ENCODE measurements at places on chromosomes 3 and 15. TPM values are rescaled to one million over a fixed set of nuclear protein-coding genes. Genes with fewer than 3 reads are reported as not detected.

The SPSB4 gene
- 0.13 TPM for polyA plus RNA-seq

DNA sequence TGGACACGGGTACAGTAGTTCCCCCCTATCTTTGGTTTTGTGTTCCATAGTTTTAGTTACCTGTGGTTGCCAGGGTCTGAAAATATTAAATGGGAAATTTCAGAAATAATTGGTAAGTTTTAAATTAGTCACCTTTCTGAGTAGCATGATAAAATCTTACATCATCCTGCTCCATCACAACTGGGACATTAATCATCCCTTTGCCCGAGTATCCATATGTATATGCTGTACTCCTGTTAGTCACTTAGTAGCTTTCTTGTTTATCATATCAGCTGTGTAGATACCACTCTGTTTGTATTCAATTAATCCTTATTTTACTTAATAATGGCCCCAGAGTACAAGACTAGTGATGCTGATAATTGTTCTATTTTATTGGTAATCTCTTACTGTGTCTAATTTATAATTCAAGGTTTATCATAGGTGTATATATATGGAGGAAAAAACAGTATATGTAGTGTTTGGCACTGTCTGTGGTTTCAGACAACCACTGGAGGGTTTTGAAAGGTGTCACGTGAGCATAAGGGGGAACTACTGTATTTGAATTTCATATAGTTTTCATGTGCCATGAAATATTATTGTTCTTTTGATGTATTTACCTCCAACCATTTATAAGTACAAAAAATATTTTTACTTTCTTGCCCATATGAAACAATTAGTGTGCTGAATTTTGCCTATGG is 41.4 kb downstream of the CTDSPL2 start:
- DNase-seq = no peak

DNA sequence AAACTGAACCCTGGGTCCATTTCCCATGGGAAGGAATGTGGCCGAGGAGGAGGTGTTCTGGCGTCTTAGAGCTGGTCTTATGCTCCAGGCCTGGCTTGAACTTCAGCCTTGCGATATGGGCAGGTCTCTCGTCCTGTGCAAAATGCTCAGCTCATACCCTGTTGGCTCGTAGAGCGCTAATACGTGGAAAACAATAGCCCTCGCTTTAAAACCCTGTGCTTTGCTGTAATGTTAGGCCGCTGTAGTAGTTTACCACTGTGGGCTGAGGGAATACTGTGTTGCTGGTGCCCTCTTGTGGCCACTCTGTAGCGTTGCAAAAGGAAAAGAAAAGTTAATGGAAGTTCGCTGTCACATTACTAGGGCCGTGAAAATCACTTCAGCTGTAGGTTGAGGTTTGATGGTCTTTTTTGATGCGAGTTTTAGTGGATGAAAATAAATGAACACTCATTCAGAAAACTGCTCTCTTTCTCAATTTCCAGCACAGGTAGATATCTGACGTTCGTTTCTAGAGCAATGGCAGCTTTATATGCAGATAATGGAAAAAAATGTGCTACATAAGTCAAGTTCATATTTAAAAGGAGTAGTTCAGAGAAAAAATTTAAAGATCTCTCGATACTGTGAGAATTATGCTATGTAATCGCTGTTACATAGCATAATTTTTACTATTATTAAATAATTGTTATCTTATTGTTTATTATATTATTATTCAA is 92.9 kb downstream of the MCTP2 start:
- no peak for DNase-seq

DNA sequence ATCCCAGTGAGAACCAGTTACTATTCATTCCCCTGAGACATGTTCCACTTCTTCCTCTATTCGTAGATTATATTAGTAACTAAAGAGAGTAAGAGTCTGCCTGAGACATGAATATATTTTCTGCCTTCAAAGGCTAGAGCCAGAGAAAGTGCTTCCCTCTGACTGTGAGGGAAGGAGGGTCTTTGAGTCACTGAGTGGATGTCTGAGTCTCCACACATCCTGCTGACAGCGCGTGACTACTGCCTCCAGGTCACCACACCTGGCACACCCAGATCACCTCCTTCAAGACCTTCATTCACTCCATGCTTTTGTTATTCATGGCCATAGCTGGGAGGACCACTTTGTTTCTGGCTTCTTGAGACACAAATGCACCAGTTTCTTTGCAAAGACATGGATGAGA is 135.6 kb downstream of the SOX2 start:
- no peak for DNase-seq

- DNase-seq = no peak
These were observed 9.4 kb upstream of the RPL24 start for GRCh38 chr3:101695779-101696372.

DNA sequence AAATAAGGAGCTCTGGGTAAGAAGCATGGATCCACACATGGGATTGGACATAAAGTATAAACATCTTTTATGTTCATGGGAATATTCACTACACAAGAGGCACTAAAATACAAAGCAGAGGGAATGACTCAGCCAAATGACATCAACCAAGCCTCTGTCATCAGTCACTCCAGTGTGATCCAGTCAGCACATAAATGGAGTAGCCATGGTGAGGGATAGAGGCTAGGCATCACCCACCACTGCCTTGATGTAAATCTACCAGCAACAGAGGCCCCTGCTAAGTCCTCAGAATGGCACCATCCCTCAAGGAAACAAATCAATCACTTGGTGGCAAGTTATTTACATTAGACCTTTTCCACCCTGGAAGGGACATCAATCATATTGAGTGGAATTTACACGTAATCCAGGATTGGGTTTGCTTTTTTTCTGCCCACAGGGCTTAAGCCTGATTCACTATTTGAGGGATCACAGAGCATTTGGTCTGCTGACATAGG is 27.2 kb downstream of the VEPH1 start:
- DNase-seq = no peak

GRCh38 chr15:63107895-63108546 is 13.6 kb upstream of the LACTB start:
- peak; percentile 73 for DNase-seq

The BNC1 gene
- not detected for polyA plus RNA-seq

DNA sequence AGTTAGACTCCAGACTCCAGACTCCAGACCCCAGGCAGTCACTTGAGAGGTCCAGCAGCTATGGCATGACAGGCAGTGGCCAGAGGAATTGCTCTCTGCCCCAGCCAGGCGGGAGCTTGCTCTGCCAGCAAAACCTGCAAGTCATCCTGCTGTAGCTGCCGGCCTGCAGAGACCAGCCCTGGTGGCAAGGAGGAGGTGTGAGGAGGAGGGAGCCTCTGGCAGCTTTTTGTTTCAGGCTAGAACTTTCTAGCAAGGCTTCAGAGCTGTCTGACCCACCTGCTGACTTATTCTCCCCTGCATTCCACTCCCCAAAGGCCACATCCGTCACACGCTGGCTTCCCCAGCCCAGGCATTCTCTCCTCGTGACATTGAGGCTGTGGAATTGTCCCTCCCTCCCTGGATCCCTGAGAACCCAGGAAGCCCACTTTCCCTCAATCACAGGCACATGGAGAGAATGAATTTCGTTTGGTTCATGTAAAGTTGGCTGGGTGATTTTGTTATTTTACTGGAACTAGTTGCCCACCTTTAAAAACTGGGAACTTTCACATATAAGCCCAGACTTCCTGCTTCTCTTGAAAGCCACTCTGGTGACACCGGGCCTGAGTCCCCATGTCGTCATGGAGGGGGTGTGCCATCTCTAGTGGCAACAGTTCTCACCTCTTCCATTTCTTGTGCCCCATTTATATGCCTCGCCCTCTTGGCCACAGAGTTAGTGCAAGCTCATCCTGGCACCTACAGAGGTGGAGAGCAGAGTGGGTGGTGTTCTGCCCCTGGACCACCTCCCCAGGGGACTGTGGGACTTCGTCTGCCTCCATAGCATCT is 82.7 kb downstream of the ABHD5 start:
- DNase-seq = peak; percentile 80

- no peak for DNase-seq
These were observed 335.2 kb upstream of the TRIM42 start for GRCh38 chr3:140342668-140343067.

The PIERCE2 gene
- 6.9 TPM for polyA plus RNA-seq

- DNase-seq = no peak
These were observed 31.3 kb upstream of the EBLN2 start for GRCh38 chr3:73030073-73030597.

DNA sequence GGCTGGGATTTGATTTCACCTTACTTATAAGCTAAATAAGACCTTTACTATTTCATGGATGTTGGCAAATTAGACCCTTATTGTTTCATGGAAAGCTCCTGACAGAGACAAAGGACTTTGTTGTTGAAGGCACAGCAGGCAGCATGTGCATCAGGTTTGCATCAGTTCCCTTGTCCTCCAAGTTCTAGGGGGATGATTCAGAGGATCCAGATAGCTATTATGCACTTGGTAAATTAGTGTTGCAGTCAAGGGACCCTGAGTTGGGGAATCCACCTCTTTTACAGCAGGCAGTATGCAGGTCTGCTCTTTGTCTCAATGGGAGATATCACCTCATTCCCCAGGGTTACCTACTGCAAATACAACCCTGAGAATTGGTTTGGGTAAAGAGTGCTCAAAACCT is 131.4 kb upstream of the IGSF10 start:
- DNase-seq = no peak

DNA sequence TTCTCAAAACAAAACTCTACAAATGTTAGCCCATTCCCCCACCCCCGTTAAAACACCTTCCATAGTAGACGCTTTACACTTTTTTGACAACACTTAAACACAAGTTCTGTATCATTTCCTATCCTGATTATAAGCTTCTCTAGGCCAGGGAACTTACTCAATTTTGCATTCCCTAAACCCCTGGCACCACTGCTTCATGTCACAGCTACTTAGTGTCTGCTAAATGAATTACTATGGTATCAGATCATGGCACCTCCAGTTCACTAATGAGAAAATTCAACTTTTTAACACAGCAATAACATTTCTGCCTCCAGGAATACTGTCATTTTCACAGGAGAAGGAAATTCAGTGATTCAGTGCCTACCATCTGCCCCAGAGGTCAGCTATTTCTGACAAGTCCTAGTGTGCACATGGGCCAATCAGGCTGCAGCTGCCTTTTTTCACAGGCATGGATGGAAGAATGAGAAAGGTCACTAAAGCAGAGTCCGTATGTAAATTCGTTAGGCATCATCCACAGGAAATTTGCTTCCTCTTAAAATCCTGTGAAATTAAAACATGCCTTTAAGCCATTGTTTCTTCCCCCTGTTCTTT is 18.5 kb downstream of the SFMBT1 start:
- no peak for DNase-seq

- no peak for DNase-seq
These were observed 61.5 kb downstream of the SLCO2A1 start for GRCh38 chr3:133967992-133968892.

DNA sequence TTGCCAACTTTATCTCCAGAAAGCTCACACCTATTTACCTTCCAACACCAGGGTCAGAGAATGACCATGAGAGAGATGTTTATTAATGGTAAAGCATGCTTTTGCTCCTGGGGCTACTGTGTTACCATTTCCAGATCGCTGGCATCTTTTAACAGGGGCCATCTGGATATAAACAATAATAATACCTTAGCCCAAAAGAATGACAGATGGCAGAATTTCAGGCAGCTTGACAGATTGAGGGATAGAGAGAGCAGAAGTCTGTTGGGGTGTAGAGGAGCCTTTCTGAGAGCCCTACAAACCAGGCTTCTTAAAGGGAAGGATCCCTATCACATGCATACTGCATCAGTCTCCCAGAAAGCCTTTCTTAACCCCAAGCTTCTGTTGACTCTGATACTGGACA is 17.7 kb downstream of the RBP1 start:
- no peak for DNase-seq

- no peak for DNase-seq
These were observed 155.7 kb upstream of the TSPAN3 start for GRCh38 chr15:77226652-77227051.

GRCh38 chr3:125684199-125684598 is 88.9 kb upstream of the OSBPL11 start:
- no peak for DNase-seq

GRCh38 chr3:14415501-14415900 is 13.1 kb downstream of the SLC6A6 start:
- DNase-seq = no peak

- DNase-seq = no peak
These were observed 251.6 kb upstream of the ZPLD1 start for GRCh38 chr3:102183186-102183585.

The CLDN18 gene
- polyA plus RNA-seq = 0.50 TPM

GRCh38 chr15:43273243-43273642 is 6.5 kb upstream of the TGM5 start:
- DNase-seq = no peak

- DNase-seq = no peak
These were observed 4.6 kb upstream of the P2RY14 start for GRCh38 chr3:151282921-151283320.

- no peak for DNase-seq
These were observed 301.5 kb downstream of the PYDC2 start for GRCh38 chr3:191762323-191762960.

The TMEM207 gene
- not detected for polyA plus RNA-seq

DNA sequence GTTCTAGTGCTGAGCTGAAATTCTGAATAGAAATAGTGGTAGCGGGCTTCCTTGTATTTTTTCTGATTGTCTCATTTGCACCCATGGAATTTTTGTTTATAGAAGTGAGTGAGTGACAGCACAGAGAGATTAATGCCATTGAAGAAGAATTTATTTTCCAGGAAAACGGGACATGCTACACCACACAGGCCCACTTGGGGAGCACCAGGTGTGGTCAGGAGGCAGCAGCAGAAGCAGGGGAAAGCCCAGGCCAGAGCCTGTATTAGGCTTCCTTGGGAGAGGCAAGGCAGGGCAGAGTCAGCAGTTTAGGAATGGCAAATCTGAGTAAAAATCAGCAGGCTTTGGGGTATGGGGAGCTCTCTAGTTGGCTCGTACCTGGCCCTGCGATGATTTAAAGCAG is 88.4 kb upstream of the ATP11B start:
- DNase-seq = no peak

- DNase-seq = peak; percentile 68
These were observed 31.5 kb upstream of the LDHAL6B start for GRCh38 chr15:59174835-59175831.

- no peak for DNase-seq
These were observed 97.9 kb downstream of the NAALADL2 start for GRCh38 chr3:174957081-174957480.

GRCh38 chr15:70023769-70024491 is 73.8 kb downstream of the TLE3 start:
- DNase-seq = peak; percentile 72

DNA sequence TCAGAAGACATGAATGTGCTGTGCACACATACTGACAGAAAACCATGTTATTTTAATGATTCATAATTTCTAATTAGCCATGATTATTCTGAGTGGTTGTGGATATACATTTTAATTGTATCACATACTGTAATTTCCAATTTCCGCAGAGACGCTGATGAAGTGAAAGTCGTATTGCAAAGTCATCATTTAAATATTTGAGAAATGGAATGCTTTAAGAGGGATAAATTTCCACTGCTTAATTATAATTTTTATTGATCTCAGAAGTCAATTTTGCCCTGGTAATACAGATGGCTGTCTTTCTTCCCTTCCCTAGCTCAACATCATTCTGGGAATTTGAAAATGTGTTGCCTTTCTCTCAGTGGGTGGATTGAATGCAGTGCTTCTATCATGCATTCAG is 819.3 kb downstream of the ROBO2 start:
- DNase-seq = no peak
